ENCODE measurements at places on chromosomes 12 and 14.
A peak's percentile ranks its signal among the peaks of the same experiment; 100 is the strongest.

DNA sequence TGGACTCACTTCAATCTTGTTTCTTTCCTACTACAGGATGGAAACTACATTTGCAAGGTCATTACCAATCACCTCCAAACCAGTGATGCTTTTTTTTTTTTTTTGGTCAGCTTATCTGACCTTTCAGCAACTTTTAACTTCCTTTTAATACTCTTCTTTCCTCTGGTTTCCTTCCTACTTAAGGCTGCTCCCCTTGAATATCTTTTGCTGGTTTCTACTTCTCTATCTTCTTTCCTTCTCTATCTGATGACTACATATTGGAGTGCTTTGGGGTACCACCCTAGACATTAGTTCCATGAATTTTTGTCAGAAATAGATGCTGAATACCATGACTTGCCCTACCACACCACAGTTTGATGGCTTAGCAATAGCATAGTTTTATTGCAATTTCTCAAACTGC, 197.7 kb upstream of the DDHD1 start:
- no peak for DNase-seq

DNA sequence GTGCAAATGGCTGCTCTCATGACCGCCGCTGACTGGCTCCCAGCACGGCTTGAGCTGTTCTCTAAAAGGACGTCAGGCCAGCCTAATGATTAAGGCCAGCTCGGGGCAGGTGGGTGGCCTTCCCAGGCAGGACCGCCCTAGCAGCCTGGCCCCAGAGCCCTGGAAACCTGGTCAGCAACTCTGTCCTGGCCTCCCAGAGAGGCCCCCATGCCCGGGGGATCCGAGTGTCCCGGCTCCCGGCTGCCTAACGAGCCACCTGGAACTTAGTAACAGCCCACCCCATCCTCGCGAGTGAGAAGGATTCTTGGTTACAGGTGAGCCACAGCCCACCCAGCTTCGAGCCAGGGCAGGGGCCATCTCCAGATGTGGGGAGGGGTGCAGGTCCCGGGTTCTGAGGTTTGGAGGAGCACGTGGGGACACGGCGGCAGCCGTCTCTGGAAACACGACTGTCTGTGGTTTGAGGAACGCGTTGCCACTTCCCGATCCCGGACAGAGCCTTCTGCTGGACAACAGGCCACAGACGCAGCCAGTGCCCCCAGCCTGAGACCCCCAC, 73.8 kb upstream of the FBRSL1 start:
- no peak for DNase-seq

DNA sequence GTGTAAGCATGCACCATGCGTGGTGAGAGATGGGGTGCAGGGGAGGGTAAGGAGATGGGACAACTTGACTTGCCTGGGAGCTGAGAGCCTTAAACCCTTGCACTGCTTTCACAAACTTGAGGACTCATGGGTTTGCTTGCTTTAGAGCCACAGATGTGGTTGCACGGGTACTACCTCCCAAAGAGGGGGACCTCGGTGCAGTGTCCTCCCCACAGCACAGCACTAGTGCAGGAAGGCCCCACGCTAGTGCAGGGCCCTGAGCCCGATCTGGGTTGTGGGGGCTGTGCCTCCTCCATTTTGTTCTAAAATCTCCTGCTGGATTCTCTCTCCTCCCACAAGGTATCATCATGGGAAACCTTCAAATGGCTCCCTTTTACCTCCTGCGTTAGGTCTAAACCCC, 11.2 kb downstream of the KRT72 start:
- no peak for DNase-seq

GRCh38 chr12:16175840-16176239, 101.6 kb downstream of the SLC15A5 start:
- DNase-seq: no peak

DNA sequence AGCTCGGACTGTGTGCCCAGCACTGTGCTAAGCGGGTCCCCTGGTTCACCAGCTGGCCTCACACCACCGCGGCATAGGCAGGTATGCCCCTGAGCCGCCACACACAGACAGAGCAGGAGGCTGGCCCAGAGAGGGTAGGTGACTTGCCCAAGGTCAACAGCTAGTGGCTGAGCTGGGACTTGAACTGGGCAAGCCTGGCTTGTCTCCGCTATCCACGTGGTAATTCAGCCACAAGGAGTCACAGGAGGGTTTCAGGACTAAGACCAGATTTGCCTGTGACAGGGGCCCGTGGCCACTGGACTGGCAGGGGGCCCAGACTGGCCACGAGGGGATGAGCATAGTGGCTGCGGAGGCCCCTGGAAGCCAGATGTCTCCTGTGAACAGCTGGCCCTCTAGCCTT, 47.7 kb downstream of the NCOR2 start:
- DNase-seq: no peak

DNA sequence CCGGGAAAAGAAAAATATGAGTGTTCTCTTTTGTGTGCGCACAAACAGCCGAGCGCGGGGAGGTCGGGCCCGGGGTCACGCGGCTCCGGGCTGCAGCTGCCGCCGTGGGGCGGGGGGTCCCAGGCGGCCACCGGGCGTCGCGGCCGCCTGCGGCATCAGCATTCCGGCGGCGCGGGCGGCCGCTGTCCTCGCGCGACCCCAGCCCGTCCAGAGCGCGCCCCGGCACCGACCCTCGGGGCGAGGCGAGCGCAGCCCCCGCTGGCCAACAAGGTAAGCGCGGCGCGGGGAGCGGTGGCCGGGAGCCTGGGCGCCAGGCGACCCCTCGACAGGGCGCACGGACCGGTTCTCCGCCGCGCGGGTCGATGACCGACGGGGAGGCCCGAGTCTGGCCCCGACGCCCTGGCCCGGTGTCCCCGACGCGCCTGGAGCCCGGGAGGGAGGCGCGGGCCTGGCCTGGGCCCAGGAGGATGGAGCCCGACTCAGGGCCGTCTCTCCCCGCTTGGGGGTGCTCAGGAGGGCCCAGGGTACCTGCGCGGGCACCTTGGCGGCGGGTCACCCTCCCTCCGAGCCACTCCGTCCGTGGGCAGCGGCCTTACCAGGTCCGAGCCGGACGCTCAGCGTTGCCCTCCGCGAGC, 103.9 kb upstream of the DIO3 start:
- DNase-seq: no peak

DNA sequence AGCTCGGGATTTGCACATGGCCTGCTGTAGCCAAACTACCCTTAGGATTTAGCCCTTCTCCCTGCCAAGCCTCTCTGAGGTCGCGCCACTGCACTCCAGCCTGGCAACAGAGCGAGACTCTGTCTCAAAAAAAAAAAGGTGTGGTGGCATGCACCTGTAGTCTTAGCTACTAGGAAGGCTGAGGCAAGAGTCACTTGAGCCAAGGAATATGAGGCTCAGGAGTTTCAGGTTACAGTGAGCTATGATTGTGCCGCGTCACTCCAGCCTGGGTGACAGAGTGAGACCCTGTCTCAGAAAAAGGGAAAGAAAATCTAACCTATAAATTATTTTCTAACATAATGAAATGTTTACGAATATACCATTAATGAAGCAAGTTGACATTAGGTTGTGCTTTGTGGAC, 29.7 kb downstream of the ESRRB start:
- no peak for DNase-seq

GRCh38 chr14:53146739-53147138, 6.4 kb downstream of the DDHD1 start:
- DNase-seq: no peak

DNA sequence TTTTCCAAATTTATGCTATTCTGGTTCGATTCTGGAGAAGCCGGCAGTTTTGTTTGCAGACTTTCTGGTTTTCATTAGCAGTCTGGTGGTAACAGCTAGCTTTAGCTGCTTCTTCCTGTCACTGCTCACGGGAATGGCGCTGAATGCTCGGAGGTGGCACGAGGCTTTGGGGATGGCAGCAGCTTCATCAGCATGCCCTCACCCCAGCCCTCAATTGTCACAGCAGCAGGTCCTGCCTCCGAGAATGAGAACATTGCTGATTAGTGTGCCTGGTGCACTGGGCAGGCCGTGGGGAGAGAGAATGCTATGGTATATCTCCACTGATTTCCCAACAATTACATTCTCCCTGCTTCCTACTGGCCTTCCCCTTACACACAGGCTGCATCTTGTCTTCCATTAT, 73.6 kb downstream of the SAMD4A start:
- no peak for DNase-seq

DNA sequence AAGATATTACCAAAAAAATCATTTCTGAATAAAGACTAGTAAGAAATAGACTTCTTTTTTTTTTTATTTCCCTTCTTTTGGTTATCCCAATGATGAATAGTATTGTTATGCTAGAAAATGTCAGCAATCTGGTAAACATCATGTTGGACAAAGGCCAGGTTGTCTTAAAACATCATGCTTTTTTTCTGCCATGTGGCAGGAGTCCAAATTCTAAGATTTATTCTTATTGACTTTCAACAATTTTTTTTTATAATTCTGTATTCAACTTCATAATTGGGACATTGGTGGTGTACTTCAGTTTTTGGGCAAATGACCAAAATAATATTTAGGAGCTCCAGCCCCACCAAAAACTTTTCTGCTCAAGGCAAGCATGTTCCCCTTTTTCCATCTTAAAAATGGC, 10.5 kb downstream of the DCN start:
- DNase-seq: no peak

- no peak for DNase-seq
Observed at GRCh38 chr14:101788016-101788635, 26.6 kb downstream of the PPP2R5C start.

DNA sequence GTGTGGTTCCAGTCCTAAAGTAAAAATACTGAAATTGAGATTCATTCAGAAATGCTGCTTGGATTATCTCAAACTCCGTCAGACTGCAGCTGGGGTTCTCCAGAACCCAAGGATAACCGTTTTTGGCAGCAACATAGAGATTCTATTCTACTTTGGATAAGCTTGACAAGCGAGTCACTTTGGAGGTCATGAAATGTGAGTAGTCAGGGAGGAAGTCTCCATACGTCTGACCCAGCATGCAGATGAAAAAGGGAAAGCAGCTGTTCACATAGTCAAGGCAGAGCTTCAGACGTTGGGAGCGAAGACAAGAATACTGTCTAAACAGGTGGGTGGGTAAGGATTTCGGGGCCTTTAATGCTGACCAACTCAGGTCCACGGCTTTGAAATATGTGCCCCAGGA, 14.9 kb upstream of the HSP90B1 start:
- no peak for DNase-seq

- DNase-seq: peak; percentile 47
Observed at GRCh38 chr12:51820526-51821439, 27.7 kb downstream of the FIGNL2 start.

- no peak for DNase-seq
Observed at GRCh38 chr12:91967590-91967989, 178.1 kb downstream of the BTG1 start.

- no peak for DNase-seq
Observed at GRCh38 chr14:59325906-59326305, 137.4 kb downstream of the DAAM1 start.

DNA sequence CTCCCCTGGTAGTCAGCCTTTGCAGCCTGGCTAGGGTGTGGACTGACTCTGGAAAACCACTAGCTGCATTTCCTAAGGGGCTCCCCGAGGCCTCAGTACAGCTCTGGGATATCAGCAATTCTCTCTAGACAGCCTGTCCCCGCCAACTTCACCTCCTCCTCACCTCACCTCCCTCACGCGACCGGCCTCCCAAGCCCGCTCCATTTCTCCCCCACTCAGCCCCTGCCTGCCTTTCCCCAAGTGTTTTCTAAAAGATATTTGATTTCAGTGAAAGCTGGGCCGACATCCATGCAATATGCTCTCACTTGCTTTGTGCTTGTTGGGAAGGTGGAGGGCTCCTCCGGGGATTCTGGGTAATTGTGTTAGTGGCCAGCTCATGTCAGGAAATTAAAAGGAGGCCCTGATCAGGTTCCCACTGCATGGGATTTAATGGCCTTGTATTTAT, 91.8 kb downstream of the ESRRB start:
- no peak for DNase-seq

DNA sequence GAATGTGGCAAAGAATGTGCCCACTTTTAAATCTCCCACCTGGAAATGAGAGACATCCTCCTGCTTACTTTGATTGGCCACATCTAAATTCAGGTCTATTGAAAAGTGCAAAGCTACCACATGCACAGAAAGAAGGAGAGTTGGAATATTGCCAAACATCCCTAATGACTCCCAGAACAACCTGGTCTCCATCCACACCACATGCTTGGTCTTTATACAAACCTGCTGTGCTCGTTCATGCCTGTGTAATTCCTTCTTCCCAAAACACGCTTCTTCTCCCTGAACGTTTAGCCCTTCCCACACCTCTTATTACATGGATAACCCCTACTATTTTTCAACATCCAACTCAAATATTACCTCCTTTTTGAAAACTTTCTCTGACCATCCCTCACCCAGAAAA, 66.2 kb upstream of the BCL2L14 start:
- DNase-seq: no peak

GRCh38 chr12:11705010-11705409, 55.5 kb downstream of the ETV6 start:
- DNase-seq: no peak

DNA sequence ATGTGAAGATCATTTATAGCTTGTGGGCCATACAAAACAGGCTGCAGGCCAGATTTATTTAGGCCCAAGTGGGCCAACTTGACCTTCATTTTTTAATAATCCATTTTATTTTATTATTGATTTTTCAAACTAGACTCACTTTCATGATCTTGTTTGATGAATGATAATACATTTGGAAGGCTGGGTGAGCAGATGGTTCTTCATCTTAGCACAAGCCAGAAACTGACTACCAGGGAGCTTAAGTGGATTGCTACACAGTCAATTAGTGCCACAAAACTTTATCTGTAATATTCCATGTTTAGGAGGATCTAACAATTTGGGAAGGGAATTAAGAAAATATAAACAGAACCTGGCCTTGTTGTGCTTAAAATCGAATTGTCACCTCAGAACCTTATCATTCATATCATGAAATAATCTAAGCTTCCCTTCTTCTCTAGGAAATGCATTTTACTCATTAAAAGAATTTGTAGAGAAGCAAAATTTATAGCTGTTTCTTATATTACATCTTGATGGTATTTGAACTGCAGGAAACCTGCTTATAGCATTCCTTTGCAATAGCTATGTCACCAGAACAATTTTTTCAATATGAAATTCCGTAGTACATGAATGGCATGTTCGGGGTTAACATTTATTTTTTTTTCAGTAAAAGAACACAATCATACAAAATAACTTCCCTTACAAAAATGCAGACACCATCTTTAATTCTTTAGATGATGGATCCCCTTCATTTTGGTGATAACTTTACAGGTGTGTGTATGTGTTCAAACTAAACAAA, 62.0 kb upstream of the CSRP2 start:
- no peak for DNase-seq

DNA sequence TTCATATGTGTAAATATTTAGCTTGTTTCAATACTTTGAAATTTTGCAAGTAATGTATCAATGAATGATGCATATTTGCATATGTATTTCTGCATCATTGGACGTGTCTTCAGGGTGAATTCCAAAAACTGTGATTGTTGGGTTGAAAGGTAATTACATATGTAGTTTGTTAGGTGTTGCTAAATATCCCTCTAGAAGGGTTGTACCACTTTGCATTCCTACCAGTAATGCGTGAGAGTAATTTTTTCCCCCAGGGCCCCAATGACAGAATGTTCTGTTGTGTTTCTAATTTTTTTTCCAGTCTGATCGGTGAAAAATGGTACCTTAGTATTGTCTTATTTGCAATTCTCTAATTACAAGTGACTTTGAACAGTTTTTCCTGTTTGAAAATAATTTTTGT, 408.9 kb downstream of the NAV3 start:
- no peak for DNase-seq
